ENCODE measurements at places on chromosomes 1 and 21.

GRCh38 chr1:84271441-84272151 is 29.9 kb upstream of the SAMD13 start:
- no peak overlapping the region for H3K27ac ChIP-seq
- DNase-seq: no peak
- H3K36me3 ChIP-seq: no peaks in the 10 kb centered on the region
- H3K4me3 ChIP-seq: no peak overlapping the region

- H3K36me3 ChIP-seq: no peaks in the 10 kb centered on the region
- no peaks in the 10 kb centered on the region for H3K27me3 ChIP-seq
- H3K4me1 ChIP-seq: no peaks in the 10 kb centered on the region
- no peak for DNase-seq
- H3K27ac ChIP-seq: no peak overlapping the region
These were observed 21.1 kb downstream of the ESRRG start for GRCh38 chr1:216702170-216702569.

GRCh38 chr1:3014050-3014440 is 7.2 kb upstream of the ACTRT2 start:
- no peak overlapping the region for H3K27ac ChIP-seq
- no peaks in the 10 kb centered on the region for H3K36me3 ChIP-seq
- DNase-seq: no peak
- H3K4me1 ChIP-seq: no peaks in the 10 kb centered on the region

- no peaks in the 10 kb centered on the region for H3K36me3 ChIP-seq
- no peaks in the 10 kb centered on the region for H3K4me1 ChIP-seq
- no peak overlapping the region for H3K27ac ChIP-seq
- no peaks in the 10 kb centered on the region for H3K27me3 ChIP-seq
These were observed 120.8 kb downstream of the DMRTB1 start for GRCh38 chr1:53580009-53580400.

- no peaks in the 10 kb centered on the region for H3K36me3 ChIP-seq
- H3K27me3 ChIP-seq: peaks cover 9% of the 10 kb centered on the region
- DNase-seq: no peak
- 0 out of 2 replicates have a peak, but pooled peaks cover 5% of the 10 kb centered on the region for H3K4me1 ChIP-seq
- H3K4me3 ChIP-seq: no peak overlapping the region
These were observed 93.5 kb downstream of the IER5 start for GRCh38 chr1:181181792-181182585.

DNA sequence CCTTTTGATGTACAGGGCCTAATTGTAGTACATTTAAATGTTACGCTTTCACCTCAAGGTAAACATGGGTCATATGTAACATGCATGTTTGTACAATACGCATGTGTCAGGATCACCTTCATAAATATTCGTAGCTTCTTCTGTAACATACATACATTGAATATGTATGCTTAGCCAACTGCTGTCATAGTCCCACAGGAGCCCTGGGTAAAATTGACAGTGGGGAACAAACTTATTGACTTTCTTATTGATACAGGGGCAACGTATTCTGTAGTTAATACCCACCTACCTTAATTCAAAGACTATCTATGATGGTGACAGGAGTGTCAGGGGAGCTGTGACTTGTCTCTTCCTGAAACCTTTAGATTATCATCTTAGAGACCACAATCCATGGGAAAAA is 3.7 kb upstream of the REN start:
- H3K4me1 ChIP-seq: peaks cover 16% of the 10 kb centered on the region
- no peak overlapping the region for H3K27ac ChIP-seq
- no peak overlapping the region for H3K4me3 ChIP-seq
- H3K27me3 ChIP-seq: no peaks in the 10 kb centered on the region
- H3K36me3 ChIP-seq: no peaks in the 10 kb centered on the region

DNA sequence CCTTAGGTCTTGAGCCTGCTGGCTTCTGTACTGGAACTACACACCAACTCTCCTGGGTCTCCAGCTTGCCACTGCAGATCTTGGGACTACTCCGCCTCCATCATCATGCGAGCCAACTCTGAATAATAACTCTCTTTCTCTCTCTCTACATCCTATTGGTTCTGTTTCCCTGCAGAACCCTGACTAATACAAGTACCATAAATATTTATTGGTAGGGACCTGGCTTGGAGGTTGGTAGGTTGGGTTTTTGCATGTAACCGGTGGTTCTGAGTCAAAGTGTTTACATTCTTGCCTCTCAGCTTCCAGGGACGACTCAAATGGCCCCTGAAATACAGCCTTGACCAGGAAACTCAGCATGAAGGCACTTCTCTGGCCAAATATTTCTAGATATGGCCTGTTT is 110.4 kb downstream of the KCND3 start:
- no peaks in the 10 kb centered on the region for H3K36me3 ChIP-seq
- no peaks in the 10 kb centered on the region for H3K4me1 ChIP-seq
- no peak overlapping the region for H3K4me3 ChIP-seq
- H3K27ac ChIP-seq: no peak overlapping the region

GRCh38 chr1:172266528-172267174 is 153.8 kb upstream of the C1orf105 start:
- no peaks in the 10 kb centered on the region for H3K36me3 ChIP-seq
- H3K27ac ChIP-seq: no peak overlapping the region
- 0 out of 2 replicates have a peak, but pooled peaks cover 3% of the 10 kb centered on the region for H3K27me3 ChIP-seq
- H3K4me1 ChIP-seq: peaks cover 22% of the 10 kb centered on the region
- DNase-seq: no peak

GRCh38 chr1:225937048-225937968 is 3.7 kb downstream of the LEFTY2 start:
- no peak overlapping the region for H3K27ac ChIP-seq
- peaks cover 4% of the 10 kb centered on the region for H3K4me1 ChIP-seq
- DNase-seq: no peak
- no peaks in the 10 kb centered on the region for H3K36me3 ChIP-seq
- H3K27me3 ChIP-seq: no peaks in the 10 kb centered on the region

DNA sequence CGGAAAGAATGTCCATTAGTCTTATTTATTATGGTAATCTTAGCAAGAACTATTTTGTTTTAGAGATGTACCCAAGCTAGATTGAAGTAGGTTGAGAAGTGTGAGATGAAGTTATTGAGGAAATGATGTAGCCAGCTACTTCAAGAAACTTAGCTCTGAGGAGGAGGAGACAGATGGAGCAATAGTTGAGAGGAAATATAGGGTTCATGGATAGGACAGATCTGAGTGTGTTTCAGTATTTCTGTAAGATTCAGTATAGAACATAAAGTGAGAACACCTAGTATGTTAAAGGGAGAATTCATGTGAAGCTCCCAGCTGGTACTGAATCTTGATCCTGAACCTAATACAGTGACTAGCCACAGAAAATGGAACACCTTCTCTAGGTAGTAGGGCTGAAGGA is 28.9 kb downstream of the TSNAX start:
- no peak overlapping the region for H3K4me3 ChIP-seq
- DNase-seq: no peak
- H3K27ac ChIP-seq: no peak overlapping the region
- H3K4me1 ChIP-seq: peaks cover 10% of the 10 kb centered on the region
- H3K27me3 ChIP-seq: no peaks in the 10 kb centered on the region
- peaks cover 17% of the 10 kb centered on the region for H3K36me3 ChIP-seq

DNA sequence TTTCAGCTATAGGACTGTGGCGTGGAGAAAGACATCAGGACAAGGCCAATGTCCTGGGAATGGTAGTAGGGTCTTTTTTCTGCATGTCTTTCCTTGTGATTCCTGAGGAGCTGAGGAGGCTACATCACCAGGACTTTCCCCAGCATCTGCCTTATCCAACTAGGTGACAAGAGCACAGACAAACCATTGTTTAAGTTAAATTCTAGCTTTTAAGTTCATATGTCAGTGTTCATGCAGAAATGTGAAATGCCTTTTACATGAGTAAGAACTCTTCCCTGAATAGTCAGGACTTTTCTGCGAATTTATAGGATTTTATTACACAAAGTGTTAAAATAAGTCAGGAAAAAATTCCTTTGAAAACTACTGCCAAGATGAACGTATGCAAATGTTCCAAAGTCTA is 154.2 kb downstream of the PTGER3 start:
- no peak overlapping the region for H3K4me3 ChIP-seq
- no peak overlapping the region for H3K27ac ChIP-seq
- no peak for DNase-seq

DNA sequence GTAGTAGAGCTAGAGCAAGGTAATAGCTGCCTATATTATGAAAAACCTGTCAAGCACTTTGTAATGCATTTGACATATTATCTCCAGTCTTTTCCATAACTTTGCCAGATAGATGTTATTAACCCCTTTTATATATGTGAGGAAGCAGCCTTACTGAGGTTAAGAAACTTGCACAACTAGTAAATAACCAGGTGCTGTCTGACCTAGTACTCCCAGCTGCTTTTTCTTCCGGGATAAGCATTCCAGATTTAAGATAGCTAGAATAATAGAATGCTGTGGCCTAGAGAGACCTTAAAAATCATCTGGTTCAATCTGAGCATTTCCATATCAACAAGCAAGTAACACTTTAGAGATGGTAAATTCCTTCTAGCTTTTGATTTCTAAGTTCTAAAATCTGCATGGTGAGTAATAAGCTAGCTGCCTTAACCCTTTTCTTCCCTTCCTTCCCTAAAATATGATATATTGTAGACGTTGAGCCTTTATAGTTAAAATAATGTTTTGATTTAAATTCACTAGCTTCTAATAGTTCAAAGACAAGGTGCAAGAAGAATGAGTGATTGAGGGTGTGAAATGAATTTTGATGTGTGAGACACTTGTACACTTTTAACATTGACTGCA is 1.8 kb downstream of the SH3GLB1 start:
- H3K4me3 ChIP-seq: peak overlapping the region; percentile 81
- H3K4me1 ChIP-seq: peaks cover 8% of the 10 kb centered on the region
- H3K27ac ChIP-seq: peak overlapping the region; percentile 84
- peaks cover 23% of the 10 kb centered on the region for H3K36me3 ChIP-seq
- DNase-seq: peak; percentile 4

- H3K4me3 ChIP-seq: no peak overlapping the region
- no peak for DNase-seq
- H3K4me1 ChIP-seq: 0 out of 2 replicates have a peak, but pooled peaks cover 3% of the 10 kb centered on the region
- no peak overlapping the region for H3K27ac ChIP-seq
These were observed 57.9 kb downstream of the UCK2 start for GRCh38 chr1:165885305-165885694.

DNA sequence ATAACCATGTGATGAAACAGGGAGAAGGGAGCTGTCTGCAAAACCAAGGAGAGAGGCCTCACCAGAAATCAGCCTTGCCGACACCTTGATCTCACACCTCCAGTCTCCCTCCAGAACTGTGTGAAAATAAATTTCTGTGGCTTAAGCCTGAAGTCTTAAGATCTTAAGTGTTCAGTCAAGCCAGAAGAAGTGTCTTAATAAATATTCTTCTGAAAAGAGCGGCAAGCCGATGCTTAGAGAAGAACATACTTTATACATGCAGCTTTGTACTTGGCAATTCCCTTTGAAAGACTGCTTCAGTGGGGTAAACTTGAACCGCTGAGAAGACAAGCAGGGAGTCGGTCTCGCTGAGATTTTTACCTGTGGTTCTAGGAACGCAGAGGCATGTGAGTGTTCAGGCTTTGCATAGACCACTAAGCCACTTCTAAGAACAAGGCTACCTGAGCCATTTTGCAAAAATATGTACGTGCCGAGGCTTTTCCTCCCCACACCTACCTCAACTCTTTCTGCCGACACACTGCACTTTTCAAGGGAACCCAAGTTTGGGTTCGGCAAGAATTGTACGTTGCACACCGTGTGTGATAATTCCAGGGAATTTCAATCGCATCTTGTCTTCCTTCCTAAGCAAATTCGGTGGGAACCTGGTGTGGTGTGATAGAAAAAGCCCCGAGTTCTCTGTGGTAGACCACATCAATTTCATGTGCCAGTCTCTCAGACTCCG is 3.4 kb downstream of the RUNX1 start:
- H3K4me1 ChIP-seq: peaks cover 34% of the 10 kb centered on the region
- H3K36me3 ChIP-seq: peaks cover 19% of the 10 kb centered on the region
- peak overlapping the region; percentile 80 for H3K27ac ChIP-seq

GRCh38 chr21:17128132-17128531 is 384.7 kb upstream of the CXADR start:
- no peak for DNase-seq
- no peak overlapping the region for H3K27ac ChIP-seq
- H3K27me3 ChIP-seq: no peaks in the 10 kb centered on the region
- no peak overlapping the region for H3K4me3 ChIP-seq
- no peaks in the 10 kb centered on the region for H3K4me1 ChIP-seq
